ENCODE measurements at places on chromosomes 16 and 17. TPM values are rescaled to one million over a fixed set of nuclear protein-coding genes. Genes with fewer than 3 reads are reported as not detected.

DNA sequence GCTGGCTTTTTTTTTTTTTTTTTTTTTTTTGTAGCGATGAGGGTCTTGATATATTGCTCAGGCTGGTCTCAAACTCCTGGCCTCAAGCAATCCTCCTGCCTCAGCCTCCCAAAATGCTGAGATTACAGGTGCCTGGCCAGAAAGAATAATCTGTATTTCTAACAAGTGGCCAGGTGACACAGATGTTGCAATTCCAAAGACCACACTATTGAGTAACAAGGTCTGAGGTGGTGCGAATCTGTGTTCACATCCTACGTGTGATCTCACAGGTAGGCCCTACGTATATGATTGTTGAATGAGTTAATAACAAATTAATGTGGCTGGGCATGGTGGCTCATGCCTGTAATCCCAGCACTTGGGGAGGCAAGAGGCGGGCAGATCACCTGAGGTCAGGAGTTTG, 33.3 kb downstream of the OTOA start:
- DNase-seq = no peak

DNA sequence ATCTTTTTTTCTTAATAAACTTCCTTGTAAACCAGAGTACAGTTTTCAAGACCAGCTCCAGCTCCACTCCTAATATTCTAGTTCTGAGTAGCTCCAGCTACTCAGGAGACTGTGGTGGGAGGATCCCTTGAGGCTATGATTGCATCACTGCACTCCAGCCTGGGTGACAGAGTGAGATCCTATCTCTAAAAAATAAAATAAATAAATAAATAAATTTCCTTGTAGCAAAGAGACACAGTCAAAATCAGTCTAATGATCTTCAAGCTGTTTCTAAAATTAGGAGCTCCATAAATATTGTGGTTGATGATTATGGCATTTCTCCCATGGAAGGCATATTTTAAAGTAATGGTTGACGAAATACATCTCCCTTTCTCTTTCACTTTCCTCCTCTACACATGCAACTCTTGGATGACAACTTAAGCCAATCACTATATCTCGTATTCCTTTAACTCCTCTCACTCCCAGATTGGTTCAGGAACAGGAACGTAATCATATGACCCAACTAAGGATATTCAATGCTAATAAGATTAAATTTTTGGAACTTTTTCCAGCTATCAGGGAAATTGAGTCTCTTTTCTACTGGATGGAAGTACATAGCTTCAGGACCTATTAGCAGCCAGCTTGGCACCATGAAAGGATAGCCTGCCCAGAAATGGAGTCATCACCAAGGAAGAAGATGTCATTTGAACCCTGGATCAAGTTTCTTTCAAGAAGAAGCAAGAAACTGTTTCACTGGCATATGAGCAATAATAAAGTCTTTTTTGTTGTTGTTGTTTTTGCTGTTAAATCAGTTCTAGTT, 42.1 kb upstream of the TAOK1 start:
- no peak for DNase-seq

DNA sequence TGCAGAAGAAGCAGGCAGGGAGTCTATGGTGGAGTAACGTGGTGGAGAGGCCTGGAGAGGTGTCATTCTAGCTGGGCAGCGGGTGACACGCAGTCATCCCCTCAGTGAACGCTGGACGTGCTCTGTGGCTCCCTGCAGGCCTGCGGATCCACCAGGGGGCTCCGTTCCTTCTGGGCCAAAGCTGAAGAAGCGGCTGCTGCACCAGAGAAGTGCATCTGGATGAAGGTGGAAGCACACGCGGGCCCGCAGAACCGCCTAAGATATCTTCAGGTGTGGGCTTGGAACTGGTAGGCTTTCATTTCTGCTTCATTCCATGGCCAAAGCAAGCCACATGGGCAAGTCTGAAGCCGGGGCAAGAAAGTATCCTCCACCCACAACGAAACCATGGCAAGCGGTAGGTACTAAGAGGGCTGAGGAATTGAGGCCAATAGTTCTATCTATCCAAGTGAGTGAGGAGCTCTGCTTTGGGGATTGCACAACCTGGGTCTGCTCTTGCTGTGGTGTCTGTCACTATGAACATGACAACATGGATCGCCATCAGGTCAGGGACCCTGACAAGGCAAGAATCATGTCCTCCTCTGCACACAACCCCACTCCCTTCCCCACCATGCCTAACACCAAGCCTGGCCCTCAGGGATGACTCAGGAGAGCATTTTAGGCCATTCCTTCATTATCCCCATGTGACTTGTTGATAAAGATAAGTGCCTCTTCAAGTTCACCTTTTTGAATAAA, 78.9 kb upstream of the FBXO47 start:
- no peak for DNase-seq

- DNase-seq = no peak
These were observed 45.7 kb downstream of the VAT1L start for GRCh38 chr16:77833921-77834634.

DNA sequence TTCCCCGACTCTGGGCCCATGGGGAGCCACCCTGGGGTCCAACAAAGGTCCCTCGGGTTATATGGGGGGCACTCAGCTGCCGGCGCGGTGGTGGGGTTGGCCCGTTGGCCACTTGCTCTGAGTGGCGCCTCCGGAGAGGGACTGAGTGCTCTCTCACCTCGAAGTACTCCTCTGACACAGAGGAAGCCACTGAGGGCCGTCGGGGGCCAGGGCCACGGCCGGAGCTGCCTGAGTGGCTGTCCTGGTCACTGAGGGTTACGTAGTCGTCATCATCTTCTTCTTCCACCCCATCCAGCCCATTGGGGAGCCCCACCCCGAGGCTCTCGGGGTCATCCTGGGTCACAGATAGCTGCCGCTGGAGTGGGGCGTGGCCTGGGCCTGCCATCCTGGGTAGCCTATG, 25.7 kb downstream of the SLC5A10 start:
- no peak for DNase-seq

DNA sequence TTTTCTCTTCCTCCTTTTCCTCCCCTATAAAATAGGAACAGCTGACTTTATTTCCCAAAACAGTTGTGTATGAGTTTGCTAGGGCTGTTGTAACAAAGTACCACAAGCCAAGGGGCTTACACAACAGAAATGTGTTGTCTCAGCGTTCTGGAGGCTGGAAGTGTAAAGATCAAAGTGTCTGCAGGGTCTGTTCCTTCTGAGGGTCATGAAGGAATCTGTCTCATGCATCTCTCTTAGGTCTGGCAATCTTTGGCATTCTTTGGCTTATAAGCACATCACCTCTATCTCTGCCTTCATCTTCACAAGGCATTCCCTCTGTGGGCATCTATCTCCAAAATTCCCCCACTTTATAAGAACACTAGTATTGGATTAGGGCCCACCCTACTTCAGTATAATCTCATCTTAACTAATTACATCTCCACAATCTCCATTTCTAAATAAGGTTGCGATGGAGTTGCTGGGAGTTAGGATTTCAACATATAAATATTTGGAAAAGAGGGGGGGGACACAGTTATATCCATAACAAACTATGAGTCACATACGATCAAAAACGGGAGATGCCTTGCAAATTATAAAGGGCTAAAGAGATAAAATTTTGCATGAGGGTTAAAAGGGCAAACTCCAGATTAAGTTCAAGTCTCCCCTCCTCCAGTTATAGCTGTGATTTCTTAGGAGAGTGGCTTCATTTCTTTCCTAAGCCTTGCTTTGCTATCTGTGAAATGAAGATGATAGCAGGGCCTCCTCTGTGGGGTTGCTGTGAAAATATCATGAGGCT, 109.7 kb downstream of the VAT1L start:
- DNase-seq = no peak

DNA sequence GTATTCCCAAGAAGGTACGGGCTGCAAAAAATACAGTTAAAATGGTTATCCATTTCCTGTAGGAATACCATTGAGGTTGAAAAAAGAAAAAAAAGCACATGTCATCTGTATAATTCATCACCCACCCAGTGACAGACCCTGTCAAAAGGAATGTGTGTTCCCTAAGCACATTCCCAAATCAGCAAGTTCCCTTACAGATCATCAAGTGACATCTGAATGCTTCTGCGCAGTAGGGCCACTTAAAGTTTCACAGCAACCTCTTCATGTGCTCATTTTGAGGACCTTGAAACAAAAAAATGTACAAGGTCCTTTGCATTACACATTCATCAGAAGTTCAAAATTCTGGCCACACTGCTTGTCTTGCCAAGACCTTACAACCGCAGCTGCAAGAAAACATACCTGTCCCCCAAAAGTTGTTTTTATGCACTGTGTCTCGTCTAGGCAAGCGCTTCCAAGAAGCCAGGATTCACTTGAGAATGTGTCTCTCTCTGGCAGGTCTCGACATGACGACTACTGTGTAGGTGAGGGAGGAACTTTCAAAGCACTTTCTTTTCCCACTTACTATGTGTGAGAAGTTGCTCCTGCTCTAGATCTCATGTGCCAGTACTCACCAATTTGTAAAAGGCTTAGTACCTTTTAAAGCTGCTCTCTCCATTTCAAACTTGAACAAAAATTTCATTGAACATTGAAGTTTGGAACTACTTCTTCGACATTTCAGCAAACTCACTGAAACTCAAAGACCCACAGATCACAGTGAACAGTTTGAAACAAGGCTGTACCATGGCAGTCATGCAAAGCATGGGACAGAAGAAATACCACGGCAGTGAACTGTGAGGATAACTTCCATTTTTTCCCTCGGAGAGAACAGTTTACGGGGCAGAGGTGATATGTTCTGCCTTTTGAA, 4.3 kb upstream of the POLG2 start:
- DNase-seq = no peak

GRCh38 chr16:1743376-1744337, 27.7 kb downstream of the NME3 start:
- no peak for DNase-seq

DNA sequence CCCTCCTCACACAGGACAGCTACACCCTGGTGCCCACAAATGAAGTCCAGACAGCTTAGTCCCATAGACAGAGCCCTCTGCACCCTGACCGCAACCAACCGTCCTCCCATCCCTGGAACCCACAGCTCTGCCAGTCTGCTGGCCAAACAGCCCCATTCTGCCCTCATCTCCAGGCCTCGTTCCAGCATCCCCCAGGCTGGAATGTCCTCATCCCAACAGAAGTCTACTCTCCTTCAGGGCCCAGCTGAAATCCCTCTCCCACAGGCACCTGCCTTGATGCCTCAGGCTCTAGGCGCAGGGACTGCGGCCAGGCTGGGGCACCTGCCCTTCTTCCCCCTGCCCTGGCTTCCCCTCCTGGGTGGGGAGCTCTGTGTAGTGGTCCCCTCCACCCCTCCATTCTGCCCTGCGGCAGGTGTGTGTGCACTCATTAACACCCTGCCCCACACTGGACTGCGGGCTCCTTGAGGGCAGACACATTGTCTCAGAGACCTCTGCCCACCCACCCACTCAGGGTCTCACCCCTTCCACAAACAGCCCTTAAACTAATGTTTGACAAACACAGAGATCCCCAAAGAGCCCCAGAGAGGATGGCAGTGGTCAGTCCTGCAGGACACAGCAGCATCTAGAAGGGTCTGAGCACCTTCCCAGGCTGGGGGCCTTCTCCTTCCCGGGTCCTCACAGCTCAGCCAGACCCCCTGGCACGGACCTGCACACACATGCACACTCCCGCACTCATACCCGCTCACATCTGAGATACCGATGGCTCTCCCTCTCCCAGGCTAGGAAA, 820 bp downstream of the GRIN2C start:
- DNase-seq = no peak

- DNase-seq = no peak
These were observed 121.4 kb downstream of the KCNJ2 start for GRCh38 chr17:70290770-70291169.

GRCh38 chr17:19409066-19409465, 2.0 kb upstream of the RNF112 start:
- DNase-seq = no peak

DNA sequence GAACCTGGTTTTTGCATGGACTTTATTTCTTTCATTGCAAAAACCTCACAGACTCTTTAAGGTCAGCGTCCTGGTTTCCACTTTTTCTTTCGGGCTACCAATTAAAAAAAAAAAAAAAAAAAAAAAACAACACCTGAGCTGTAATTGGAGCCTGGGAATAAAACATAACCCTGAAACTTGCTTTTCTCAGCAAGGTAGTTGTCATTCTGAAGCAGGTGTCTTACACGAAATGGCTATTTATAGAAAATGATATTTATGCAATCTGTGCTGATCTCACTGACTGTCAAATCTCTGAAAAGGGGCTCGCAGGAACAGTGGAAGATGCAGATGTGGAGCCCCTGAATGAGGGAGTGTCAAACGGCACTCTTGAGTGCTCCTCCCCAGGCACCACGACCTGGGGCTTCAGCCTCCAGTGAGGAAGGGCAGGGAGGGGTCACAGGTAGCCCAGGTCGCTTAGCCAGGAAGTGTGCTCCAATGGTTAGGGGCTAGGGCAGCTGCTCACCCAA, 10.4 kb upstream of the COTL1 start:
- no peak for DNase-seq

DNA sequence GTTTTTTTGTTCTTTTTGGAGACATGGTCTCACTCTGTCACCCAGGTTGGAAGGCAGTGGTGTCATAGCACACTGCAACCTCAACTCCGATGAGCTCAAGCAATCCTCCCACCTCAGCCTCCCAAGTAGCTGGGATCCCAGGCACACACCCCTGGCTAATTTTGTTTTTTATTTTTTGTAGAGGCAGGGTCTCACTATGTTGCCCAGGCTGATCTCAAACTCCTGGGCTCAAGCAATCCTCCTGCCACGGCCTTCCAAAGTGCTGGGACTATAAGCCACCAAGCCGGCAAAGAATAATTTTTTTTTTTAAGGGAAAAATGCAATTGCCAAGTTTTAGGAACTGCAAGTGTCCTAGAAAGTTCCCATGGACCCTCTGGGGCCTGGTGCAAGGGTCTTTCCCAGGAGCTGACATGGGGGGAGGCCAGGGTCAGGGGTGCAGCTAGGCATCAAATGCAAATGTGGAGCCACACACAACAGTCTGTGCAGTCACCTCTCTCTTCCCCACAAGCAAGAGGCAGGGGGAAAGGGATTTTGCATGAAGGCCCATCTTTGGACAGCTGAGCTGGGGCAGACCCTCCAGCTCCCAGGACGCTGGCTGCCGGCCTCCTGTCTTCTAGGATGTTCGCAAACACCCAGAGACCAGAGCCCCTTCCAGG, 20.1 kb upstream of the BCAR1 start:
- DNase-seq = no peak

DNA sequence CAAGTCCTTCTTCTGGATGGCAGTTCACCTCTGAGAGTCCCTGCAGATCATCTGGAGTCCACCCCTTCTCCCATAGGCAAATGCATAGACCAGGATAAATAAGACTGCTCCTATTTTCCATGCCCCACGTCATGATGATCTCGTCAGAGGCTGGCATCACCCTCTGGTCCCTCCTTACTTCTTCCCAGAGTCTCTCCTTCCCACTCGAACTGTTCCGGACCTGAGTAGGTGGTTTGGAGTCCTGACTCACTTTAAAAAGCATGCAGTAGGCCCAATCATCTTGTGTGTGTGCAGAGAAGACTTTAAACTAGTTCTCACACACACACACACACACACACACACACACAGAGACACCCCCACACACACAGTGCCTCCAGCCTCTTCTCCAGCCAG, 72.0 kb downstream of the SOX9 start:
- DNase-seq = no peak

- DNase-seq = no peak
These were observed 3.1 kb downstream of the BANP start for GRCh38 chr16:87954361-87954760.

GRCh38 chr17:14203388-14203787, 33.3 kb downstream of the CDRT15 start:
- peak; percentile 13 for DNase-seq

Gene KIF18B
- total RNA-seq = 12.7 TPM

Gene NOL11
- 50.1 TPM for total RNA-seq

Gene CACNG1
- not detected for total RNA-seq

Gene DNAH17
- 1.8 TPM for total RNA-seq

Gene BAIAP3
- 0.89 TPM for total RNA-seq

Gene WFIKKN2
- total RNA-seq = not detected

Gene HEATR9
- not detected for total RNA-seq

Gene PRR29
- not detected for total RNA-seq

Gene SEZ6L2
- 18.7 TPM for total RNA-seq

Measured in NCI-H460 (cell line).